ENCODE measurements at places on chromosomes 3 and 15.

- no peak for DNase-seq
These were observed 727.1 kb upstream of the NECTIN3 start for GRCh38 chr3:110344487-110344886.

- no peak for DNase-seq
These were observed 59.0 kb downstream of the MTHFS start for GRCh38 chr15:79837846-79838245.

DNA sequence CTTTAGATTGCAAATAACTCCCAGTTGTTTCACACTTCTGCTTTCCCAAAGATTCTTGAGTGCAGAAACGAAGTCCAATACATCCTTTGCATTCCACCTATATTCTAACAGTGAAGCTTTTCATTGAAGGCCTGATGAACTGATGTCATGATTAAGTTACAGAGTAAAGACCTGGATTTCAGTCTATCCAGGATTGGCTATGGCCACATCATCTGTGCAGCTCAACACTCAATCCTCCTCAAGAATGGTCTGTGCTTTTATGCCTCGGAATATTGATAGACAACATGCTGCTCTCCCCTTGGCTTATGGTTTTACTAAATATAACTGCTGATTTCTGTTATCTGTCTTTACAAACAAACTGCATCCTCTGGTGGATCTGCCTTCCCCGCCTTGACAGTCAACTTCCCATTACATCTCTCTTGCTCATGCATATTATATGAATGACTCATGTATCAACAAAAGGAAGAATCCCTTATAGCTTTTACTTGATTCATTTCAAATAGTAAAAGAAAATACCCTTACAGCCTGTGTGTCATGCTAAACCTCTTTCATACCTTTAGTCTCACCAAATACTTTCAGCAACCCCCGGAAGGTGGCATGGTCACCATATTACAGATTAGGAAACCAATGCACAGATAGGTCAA is 59.5 kb downstream of the SCN11A start:
- DNase-seq, result no peak

- DNase-seq, result no peak
These were observed 138.0 kb downstream of the SRGAP3 start for GRCh38 chr3:9111417-9111816.

DNA sequence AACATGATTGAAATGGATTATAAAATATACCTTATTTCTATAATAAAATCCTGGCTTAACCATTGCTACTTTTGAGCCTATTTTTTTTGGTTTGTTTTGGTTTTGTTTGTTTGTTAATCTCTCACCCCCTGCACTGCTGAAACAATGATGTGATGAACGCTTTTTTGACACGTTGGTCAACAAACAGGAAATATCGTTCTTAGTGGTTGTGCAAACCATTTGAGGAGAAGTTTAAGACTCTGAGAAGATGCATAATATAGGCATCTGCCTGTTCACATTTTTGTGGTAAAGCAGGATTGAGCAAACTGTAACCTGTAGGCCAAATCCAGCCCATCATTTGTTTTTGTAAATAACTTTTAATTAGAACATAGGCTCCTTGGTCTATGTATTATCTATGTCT is 75.5 kb upstream of the MDFIC2 start:
- DNase-seq, result no peak

DNA sequence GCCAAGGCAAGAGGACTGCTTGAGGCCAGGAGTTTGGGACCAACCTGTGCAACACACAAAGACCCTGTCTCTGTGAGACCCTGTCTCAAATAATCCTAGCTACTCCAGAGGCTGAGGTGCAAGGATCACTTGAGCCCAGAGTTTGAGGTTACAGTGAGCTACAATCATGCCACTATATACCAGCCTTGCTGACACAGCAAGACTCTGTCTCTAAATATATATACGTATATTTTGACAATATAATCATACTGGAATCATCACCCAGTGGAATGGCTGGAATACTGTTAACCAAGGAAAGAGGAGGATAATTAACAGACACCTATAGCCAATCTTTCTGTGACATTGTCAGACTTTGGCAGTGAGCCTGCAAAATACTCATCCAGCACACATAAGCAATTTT is 9.0 kb upstream of the MAP1A start:
- DNase-seq, result no peak

- no peak for DNase-seq
These were observed 357.7 kb downstream of the OTOL1 start for GRCh38 chr3:161854232-161854771.
